Heart right ventricle (tissue), 16 donors: ENCODE measurements at places on chromosomes 16 and 17. TPM values are rescaled to one million over a fixed set of nuclear protein-coding genes. Genes with fewer than 3 reads are reported as not detected.
A peak's percentile ranks its signal among the peaks of the same experiment; 100 is the strongest.

DNA sequence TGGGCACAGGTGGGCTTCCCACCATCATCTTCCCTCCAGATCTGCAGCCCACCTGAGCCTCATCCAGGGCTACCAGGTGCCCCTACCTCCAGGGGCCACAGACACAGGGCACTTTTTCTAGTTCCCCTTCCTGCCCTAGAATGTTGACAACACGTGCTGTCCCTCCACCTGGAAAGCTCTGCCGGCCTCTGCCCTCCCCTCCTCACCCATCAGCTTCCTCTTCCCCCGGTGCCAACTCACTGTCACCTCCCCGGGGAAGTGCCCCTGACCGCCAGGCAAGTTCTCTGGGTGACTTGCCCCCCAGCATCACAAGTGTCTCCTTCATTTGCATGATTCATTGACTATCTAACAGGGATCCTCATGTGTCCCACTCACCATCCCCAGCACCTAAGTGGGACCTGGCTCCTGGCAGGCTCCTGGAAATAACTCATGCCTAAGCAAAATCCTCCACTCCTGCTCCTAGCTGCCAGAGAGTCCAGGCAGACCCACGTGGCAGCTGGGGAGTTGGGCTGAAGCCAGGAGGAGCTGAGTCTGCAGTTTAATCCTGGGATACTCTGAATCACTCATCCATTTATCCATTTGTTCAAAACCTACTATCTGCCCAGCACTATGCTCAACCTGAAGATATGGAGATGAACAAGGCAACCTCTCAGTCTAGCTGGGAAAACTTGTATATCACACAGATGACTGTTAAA, 304.4 kb downstream of the FOXL1 start:
- peak; percentile 61 for DNase-seq

- DNase-seq: no peak
These were observed 20.0 kb downstream of the UBALD1 start for GRCh38 chr16:4594433-4595410.

- DNase-seq: peak; percentile 76
These were observed at the start of gene SLC25A10 for GRCh38 chr17:81711814-81712467. SLC25A10 (plus strand) TSS chr17:81712284; CDS start chr17:81712427, 143 bp downstream.

The HEATR9 gene
- total RNA-seq: not detected

DNA sequence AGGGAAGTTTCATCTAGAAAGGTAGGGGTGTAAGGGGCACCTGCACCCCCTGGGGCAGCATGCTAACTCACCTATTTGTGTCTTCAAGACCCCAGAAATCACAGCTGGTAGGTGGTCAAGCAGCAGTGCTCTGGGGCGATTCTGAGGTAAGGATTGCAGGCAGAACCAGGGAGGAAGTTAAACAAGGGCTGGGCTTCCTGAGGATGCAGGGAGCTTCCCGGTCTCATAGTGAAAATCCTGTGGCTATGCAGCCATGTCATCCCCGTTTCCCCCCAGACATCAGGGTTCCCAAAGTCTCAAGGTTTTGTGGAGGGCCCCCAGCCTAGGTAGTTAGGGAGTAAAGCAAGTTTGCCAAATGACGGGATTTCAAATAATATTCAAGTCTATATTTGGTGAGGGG, 78.5 kb downstream of the C16orf78 start:
- peak; percentile 19 for DNase-seq

GRCh38 chr16:75868636-75869632, 142.6 kb upstream of the CPHXL start:
- DNase-seq: no peak

DNA sequence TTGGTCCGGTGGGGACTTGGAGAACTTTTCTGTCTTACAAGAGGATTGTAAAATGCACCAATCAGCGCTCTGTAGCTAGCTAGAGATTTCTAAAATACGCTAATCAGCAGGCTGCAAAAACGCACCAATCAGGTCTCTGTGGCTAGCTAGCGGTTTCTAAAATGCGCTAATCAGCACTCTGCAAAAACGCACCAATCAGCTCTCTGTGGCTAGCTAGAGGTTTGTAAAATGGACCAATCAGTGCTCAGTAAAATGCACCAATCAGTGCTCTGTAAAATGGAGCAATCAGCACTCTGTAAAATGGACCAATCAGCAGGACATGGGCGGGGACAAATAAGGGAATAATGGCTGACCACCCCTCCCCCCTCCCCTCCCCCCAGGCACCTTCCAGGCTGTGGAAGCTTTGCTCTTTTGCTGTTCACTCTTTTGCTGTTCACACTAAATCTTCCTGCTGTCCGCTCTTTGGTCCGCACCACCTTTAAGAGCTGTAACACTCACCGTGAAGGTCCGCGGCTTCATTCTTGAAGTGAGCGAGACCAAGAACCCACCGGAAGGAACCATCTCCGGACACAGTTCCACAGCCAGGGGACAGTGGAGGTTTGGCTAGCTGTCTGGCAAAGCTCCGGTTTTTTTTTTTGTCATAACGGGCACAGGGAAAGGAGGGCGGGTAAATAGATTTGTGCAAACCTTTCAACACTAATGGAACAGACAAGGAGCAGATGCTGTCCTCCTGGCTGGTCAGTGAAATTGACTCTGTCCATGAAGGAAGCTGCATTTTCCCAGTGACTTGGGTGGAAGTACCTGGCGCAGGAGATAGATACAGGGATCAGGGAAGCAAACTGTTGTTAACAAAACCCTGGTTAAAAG, 8.3 kb downstream of the PITPNC1 start:
- no peak for DNase-seq

DNA sequence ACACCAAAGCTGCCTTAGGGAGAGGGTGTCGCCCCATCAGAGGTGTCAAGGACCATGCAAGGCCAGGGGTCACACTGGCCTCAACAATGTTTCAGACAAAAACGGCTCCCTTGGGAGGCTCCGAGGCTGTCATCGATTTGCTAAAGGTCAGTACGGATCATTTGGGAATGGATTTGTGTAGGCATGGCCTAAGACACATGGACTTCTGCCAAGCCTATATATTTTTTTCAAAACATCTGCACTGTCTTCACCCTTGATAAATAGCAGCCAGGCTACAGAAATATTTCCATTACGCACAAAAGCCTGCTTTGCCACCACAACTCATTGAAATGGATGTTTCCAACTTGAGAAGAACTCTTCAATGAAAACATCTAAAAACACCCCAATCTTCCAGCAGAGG, 10.3 kb downstream of the CUEDC1 start:
- no peak for DNase-seq

DNA sequence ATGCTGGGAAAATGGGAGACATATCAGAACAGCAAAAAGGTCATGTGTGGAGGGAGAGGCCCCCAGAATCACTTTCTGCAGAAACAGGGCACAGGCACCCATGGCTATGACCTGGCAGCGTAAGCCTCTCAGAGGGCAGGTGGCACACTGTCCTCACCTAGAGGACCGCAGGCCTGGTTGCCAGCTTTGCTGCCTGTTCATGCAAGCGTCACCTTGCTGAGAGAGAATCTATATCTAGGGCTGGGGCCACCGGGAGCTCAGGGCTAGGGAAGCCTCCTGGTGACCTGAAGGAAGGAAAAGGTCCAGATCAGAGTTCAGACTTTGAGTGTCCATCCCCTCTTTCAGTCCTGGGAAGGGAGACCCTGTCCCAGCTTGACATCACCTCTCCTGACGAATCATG, 78.7 kb downstream of the GOSR1 start:
- no peak for DNase-seq

GRCh38 chr17:32445074-32445415, 735 bp downstream of the PSMD11 start:
- peak; percentile 11 for DNase-seq

DNA sequence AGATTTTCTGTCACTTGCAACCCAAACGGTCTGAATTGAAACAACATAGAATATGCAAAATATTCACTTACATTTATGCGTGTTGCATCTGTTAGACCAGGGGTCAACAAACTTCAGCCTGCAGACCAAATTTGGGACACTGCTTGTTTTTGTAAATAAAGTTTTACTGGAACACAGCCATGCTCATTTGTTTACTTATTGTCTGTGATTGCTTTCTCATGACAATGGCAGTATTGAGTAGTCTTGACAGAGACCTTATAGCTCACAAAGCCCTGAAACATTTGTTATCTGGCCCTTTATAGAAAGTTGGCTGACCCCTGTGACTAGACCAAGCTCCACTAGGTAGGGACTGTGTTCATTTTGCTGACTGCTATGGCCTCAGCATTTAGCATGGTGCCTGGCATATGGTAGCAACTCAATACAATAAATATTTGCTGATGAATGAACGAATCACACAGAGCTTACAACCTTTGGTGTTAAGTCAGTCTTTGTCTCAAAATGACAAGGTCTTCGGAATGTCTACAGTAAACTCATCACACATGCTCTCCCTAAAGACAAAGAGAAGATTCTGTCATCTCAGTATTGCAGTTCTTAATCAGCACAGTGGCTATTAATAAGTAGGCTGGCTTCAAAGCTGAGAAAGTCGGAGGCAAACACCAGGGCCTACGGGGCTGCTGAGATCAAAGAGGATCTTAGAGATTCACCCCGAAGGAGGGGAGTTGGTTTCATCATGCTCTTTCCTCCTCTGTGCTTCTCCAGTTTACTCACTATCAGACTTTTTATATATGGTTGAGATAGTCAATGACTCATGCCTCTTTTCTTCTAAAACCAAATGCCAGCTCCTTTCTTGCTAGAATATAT, 95.2 kb upstream of the AXIN2 start:
- DNase-seq: no peak

The CYB5D1 gene
- total RNA-seq: 16.2 TPM

DNA sequence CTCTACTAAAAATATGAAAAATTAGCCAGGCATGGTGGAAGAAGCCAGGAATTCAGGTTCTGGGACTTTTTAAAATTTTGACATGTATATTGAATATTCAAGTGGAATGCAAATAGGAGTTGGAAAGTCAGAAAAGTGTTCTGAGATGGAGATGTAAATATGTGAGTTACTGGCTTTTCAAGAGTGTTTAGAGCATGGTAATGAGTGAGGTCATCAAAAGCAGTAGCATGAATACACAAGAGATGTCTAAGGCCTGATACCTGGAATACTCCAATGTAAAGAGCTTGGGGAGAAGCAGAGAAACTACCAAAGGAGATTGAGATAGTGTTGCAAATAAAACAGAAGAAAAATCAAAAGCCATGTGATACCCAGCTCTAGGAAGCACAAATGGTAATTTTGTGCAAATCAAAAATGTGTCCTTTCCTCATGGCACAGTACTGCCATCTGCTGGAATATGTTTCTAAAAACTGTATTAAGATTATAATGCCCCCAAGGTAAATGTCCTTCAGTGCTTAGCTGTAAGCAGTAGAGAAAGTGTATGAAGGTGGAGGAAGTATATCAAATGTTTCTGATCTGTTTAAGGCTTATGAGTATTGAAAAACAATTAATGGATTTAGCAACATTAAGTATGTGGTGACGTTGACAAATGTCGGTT, 908.4 kb downstream of the KCNJ18 start:
- no peak for DNase-seq

DNA sequence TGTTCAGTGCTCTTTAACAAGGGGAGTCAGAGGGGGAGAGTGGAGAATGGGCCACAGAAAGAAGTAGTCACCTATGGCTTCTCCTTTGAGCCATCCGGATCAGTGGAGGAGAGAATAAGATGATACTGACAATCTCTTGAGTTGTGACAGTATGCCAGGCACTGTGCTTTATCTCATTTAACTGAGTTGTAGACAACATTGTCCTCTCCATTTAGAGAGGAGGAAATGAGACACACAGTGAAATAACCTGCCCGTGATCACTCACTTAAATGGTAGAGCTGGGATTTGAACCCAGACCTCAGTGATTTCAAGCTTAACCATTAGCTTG, 17.8 kb upstream of the EEF2K start:
- no peak for DNase-seq

- DNase-seq: no peak
These were observed 17.7 kb upstream of the MEOX1 start for GRCh38 chr17:43679401-43679800.

The CD79B gene
- 7.2 TPM for total RNA-seq

GRCh38 chr17:6508519-6509030, 47.8 kb downstream of the PITPNM3 start:
- no peak for DNase-seq

The BAHCC1 gene
- 9.6 TPM for total RNA-seq

The SPEM2 gene
- total RNA-seq: not detected

DNA sequence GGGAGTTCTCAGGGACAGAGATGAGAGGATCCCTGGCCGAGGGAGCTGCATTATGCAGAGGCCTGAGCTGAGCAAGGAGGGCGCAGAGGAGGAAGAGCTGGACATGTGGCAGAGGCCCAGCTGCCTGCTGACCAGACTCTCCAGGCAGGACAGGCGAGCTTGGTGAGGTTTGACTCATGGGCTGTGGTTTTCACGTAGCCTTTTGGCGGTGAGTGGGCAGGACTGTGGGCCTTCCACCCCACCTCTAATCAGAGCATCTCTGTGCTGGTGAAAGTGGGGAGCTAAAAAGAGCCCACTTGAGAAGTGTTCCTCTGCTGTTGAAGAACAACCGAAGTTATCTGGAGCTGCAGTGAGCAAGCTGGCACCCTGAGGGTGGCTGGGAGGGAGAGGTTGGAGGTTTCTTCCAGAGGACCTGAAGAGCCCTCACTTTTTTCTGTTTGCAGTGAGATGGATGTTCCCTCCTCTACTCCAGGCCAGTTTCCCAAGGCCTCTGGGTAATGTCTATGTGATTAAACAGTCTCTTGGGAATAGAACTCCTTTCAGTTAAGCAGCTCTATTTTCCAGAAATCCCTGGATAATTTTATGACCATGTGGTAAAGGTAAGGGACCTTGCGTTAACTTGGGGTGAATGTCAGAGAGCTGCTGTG, 11.9 kb downstream of the EPN2 start:
- peak; percentile 40 for DNase-seq

DNA sequence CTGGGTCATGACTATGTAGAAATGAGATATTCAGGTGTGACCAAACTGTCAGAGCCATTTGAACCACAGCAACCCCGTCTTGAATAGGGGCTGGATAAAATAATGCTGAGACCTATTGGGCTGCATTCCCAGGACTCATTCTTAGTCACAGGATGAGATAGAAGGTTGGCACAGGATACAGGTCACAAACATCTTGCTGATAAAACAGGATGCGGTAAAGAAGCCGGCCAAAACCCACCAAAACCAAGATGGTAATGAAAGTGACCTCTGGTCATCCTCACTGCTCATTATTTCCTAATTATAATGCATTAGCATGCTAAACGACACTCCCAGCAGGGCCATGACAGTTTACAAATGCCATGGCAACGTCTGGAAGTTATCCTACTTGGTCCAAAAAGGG, 545.5 kb downstream of the TMEM114 start:
- DNase-seq: no peak

DNA sequence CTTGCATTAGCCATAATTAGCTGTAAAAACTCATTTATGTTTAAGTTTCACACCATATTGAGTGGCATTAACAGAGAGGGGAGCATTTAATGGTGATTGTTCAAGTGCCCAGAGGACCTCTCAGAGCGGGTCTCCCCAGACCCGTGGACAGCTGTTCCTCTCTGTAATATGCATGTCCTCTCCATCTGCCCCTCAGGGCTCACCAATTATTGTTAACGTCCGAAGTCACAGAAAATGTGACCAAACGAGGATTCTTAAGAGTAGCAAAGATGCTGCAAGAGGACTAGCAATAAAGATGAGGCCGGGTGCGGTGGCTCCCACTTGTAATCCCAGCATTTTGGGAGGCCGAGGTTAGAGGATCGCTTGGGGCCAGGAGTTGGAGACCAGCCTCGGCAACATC, 130.2 kb downstream of the CPPED1 start:
- no peak for DNase-seq
